ENCODE measurements at places on chromosomes 3 and 15.

DNA sequence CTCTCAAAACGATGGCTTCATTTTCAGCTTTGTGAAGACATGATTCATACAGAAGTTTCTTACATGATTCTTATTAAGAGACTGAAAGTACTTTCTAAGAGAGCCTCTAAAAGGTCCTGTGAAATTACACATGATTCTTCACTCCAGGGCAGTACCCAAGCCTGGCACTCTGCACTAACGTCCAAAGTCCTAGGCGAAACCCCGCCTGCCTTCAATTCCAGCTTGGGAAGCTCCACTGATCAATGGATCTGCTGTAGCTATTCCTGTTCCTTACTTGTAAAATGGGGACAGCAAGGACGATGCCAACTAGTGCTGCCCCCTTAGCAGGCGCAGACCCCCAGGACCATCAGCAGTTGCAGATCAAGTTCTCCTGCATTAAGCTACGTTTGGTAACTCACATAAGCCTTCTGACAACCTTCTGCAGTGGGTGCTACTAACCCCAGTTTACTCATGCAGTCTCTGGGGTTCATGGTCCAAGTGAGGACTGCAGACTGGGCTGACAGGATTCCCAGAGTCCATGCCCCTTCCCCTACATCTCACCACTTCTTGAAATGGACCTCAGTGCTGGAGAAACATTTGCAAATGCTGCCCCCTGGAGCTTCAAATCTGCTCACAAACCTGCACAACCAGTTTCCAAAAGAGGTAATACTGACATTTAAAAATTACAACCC lies 10.6 kb downstream of the CHCHD4 start:
- DNase-seq = no peak

DNA sequence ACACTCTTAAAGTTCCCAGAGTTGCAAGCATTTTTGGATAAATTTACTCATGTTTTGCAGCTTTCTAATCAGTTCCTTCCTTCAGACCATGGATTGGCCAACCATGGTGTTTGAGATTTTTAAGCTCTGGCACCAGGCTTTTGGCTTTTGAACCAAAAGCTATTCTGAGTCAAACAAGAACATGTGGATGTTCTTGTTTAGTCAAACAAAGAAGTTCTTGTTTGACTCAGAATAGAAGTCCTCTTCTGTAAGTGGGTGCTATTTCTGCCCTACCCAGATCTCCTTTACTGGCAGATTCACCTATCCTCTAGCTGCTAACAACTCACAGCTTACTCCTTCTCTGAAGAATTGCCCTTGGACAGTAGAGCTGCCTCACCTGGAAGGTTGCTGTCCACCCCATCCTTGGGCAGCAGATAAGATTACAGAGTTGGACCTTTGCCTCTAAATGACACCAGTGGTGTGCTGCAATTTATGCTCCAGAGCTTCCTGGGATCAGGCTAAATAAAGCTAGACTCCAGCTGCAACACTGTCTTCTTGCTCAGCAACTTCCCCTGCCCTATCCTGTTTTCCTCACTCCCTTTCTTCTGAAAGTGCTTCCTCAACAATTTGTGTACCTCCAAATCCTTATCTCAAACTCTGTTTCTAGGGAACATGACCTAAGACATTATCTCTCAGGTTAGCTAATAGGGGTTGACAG lies 65.6 kb downstream of the COL6A6 start:
- DNase-seq = no peak

- no peak for DNase-seq
Measured at GRCh38 chr3:5276934-5277333, 89.4 kb downstream of the EDEM1 start.

GRCh38 chr3:34132069-34132692 lies 333.8 kb downstream of the PDCD6IP start:
- DNase-seq = no peak

DNA sequence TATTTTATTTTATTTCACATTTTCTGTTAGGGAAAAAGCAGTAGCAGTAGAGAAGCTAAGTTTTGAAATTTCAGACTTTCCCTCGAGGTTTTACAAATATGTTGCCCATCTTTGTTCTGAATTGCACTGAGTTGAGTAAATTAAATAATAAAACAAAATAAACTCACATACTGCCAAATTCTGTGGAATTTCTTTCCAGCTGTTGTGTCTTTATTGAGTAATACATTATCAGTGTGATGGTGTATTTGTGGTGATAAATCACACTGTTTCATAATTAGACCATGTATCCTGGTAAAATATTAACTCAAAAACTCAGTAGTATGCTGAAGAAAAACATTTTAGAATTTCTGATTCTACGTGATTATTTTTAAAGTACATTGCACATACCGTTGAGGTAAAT lies 592.1 kb downstream of the SI start:
- no peak for DNase-seq

DNA sequence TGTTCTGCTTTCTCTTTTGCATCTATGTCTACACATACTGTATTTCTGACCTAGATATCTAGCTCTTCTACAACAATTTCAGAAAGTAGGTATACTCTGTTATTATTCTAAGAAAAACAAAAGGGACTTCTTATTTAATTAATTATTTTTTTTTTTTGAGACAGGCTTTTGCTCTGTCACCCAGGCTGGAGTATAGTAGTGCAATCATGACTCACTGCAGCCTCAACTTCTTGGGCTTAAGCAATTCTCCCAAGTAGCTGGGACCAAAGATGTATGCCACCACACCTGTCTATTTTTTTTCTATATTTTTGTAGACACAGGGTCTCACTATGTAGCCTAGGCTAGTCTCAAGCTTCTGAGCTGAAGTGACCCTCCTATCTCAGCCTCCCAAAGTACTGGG lies 130.6 kb downstream of the MBNL1 start:
- DNase-seq = no peak

- peak; percentile 55 for DNase-seq
Measured at GRCh38 chr15:51649659-51650521, 27.3 kb upstream of the DMXL2 start.

GRCh38 chr3:190624282-190624681 lies 110.4 kb downstream of the IL1RAP start:
- DNase-seq = no peak

DNA sequence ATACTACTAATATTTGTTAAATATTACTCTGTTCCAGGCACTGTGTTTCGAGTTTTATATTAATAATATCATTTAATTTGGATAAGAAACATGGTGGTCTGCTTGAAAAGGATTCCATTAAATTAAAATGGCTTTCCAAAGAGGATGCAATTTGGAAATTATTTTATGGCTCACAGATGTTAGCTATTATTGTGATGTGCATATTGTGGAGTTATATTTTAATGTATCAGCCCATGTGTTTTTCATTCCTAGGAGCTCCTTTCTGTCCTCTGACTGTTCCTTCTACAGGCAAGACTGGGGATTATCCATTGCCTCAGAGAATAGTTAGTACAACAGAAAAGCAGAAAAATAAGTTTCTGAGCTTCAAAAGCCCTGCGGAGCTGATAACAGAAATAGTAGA lies 376.7 kb upstream of the PDZRN3 start:
- DNase-seq = no peak

- DNase-seq = no peak
Measured at GRCh38 chr15:39130556-39131379, 450.1 kb upstream of the THBS1 start.

DNA sequence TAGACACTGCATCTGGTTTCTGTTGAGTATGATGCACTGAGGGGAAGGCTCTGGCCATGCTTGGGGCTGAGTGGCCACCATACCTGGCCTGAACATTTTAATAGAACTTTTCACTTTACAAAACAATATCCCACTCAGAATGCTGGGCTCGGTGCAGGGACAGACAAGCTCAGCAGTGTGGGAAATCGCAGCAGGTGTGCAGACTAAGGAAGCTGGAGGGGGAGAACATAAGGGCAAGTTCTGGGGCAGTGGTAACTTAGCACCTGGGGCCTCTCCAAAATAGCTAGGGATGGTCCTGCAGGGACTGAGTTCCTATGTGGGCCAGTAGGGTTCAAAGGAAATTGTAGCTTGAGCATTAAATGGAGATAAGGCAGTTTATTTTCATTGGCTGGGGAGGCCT lies 90.9 kb upstream of the RNU6-1 start:
- no peak for DNase-seq

DNA sequence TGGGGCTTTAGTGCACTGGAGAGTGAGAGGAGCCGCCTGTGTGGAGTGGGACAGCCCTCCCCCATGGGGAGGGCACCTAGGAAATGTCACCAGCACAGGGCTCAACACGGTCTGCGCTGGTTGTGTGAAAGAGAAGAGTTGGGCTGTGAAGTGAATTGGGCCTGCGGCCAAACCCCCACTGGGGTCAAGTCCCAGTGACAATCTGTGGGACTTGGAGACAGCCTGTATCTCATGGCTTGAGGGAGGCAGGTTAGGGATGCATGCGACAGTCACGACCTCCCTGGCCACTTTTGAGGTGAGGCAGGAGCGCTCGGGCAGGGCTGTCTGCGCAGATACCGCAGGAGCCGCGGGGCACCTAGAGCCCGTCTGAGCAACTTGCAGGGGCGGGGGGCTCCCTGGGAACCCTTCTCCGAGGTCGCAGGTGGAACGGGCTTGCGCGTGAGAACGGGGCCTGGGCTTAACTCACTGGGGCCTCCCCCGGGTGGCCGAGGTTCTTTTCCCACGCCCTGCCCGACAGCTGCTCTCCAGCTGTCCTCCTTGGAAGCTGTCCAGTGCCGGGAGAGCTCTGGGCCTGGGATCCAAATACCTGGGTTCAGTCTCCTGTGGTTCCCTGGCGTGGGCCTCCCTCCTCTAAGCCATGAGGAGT lies 77.4 kb downstream of the SNRK start:
- no peak for DNase-seq

DNA sequence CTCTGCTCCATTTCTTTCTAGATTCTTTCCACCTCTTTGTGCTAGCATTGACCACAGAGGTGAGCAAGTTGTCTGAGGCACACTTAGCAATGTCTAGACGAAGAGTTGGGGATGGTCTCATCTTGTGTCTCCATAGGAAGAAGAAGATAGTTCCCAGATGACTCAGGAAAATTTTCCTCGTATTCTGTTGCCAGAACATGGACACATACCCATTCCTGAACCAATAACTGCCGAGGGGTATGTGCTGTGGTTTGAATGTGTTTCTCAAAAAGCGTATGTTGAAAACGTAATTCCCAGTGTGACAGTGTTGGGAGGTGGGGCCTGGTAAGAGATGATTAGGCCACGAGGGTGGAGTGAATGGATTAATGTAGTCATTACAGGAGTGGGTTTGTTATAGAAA lies 107.5 kb upstream of the GALNT15 start:
- no peak for DNase-seq

GRCh38 chr15:79169526-79170133 lies 79.0 kb upstream of the RASGRF1 start:
- DNase-seq = no peak

DNA sequence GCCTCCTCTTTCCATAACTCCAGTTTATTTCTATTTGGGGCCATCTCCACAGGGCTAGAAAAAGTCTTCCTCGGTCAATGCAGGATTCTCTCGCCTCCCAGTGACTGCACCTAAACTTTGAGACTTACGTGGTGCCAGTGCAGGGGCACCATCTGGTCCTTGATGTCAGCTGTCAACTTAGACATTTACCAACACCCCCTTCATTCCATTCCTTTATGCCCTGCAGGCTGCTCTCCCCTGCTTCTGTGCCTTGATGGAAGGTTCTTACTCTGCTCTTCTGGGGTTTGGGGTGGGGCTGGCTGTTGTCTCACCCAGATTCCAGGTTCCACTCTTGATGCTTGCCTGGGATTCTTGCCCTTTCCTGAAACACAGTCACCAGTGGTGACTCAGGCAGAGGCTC lies 101.8 kb downstream of the ST8SIA2 start:
- no peak for DNase-seq

GRCh38 chr3:59609657-59610348 lies 560.0 kb upstream of the CFAP20DC start:
- DNase-seq = no peak

DNA sequence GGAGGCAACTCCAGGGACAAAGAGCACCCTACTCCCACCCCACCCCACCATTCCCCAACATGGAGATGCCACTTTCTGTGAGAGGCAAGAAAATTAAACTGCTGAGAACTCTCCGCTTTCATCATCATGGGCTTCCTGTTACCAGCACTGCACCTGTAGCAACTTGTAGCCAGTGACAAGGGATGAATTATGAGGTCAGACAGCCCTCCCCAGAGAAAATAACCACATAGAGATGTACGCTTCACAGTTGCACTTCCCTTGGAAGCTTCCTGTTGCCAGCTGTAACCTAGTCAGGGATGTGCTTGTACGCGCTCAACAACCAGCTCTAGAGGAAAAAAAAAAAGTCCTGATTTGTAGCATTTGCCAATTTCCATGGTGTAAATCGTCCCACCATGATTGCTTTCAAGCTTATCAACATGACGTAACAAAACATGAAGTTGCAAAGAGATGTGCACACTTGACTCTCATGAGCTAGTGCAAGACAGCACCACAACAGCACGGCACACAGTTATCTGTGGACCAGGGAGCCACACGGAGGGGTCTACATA lies 145.4 kb downstream of the RAB11A start:
- DNase-seq = no peak

GRCh38 chr3:165885558-165886270 lies 48.5 kb upstream of the BCHE start:
- no peak for DNase-seq

GRCh38 chr15:71248386-71248785 lies 133.1 kb downstream of the THSD4 start:
- DNase-seq = no peak

DNA sequence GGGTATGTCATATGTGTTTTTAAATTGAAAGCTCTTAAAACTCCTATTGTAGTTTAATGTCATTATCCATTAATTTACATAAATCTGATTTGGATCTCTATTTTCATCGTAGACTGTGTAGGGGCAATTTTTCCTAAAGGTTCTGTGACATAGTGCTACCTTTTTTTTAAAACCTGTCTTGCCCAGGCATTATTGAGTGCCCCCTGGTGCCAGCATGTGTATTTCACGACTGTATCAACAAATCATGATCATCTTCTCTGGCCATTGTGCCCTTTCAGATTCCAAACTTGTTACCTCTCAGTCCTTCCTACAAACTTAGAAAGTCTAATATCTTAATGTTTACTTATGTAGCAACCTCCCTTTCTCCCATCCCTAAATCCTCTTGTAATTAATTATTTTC lies 97.2 kb upstream of the FLNB start:
- no peak for DNase-seq

DNA sequence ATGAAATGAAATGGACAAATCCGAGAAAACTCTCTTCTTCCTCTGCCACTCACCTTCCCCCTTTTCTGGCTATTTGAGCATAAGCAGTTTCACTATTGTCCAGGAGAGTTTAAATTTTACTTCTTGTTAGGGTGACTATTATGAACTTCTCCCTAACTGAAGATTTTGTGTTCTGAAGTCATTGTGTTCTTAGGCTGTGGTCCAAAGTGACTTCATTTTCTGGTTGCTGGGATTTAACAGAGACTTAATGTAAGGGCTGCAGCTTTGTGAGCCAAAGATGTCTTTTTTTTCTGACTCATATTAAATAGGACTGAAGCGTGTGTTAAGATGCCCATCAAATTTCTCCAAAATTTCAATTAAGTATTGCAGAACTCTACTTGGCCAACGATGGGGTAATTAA lies 46.5 kb upstream of the FSTL1 start:
- DNase-seq = peak; percentile 88

- no peak for DNase-seq
Measured at GRCh38 chr15:67915461-67916374, 75.9 kb upstream of the RNU6-1 start.

- DNase-seq = peak; percentile 22
Measured at GRCh38 chr15:51621936-51622603, 501 bp downstream of the DMXL2 start.

- DNase-seq = no peak
Measured at GRCh38 chr3:11626084-11626463, 17.6 kb downstream of the VGLL4 start.

Measured in amniotic stem cell (primary cell).